Stimulated activated CD8-positive, alpha-beta memory T cell treated with anti-CD3 and anti-CD28 coated beads, Interleukin-12 subunit alpha, Interleukin-12 subunit beta, amount 100 ng/mL, for 1 hour (primary cell): ENCODE measurements at places on chromosomes 6 and 20.

DNA sequence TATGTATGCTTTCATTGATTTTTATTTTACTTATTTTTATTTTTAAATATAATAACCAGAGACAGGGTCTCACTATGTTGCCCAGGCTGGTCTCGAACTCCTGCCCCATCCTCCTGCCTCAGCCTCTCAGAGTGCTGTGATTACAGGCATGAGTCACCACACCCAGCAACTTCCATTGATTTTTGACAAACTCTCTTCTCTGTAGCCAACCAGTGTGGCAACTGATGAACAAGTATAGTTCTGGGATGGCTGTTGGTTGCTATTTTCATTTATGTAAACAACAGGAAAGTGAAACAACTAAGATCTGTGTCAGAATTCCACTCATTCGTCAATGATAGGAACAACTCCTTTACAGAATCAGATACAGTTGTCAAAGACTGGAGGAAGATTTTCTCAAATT lies 356.7 kb upstream of the JARID2 start:
- DNase-seq = no peak

DNA sequence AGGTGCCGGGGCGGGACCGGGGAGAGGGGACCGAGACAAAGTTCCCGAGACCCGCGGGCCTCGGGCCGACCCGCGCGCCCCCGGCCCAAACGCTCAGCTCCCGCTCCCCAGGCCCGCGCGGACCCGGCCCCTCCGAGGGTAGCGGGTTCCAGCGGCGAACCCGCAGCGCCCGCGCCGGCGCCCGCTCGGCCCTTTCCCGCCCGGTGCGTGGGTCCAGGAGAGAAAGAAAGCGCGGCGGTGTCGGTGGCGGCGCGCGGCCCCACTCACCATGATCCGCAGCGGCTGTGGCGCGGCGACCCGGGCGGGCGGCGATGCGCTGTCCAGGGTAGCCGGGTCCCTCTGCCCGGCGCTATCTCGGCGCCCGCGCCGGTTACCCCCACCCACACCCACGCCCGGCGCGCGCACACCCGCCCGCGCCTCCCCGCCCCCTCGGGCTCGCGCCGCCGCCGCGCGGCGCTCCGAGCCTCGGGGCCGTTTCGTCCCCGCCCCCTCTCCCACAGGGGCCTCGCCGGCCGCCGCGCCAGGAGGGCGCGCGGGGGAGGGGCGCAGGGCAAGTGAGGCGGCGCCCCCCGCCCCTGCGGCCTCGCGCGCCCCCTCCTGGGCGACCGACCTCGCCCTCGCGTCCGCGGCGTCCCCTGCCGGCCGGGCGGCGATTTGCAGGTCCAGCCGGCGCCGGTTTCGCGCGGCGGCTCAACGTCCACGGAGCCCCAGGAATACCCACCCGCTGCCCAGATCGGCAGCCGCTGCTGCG lies at the start of gene ELOVL2:
Gene ELOVL2 (minus strand): TSS at position 345 of the 751 bp plus-strand sequence. CDS start 75 bp downstream, at position 270.
- no peak for DNase-seq

- no peak for DNase-seq
Observed at GRCh38 chr20:19850198-19850533, 92.1 kb downstream of the RIN2 start.

GRCh38 chr20:61263084-61263695 lies 11.1 kb downstream of the CDH4 start:
- peak; percentile 26 for DNase-seq

GRCh38 chr6:112407101-112407590 lies 60.0 kb downstream of the RFPL4B start:
- DNase-seq = no peak

DNA sequence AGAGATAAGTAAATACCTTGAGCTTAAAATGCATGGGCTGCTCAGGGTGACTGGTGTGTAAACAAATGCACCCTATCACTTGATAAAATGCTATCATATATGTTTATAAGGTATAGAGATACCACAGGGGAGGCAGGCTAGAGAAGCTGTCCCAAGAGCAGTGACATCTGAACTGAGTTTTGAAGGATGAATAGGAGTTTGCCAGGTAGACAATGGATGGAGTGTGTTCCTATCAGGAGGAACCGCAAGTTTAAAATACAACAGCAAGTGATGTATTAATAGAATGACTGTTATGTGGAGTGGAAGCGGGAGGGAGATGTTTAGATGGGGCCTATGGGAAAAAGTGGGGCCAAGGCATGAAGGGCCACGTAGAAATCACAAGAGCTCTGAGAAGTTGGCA lies 38.7 kb upstream of the CHMP4B start:
- DNase-seq = no peak

- DNase-seq = no peak
Observed at GRCh38 chr6:36753671-36754405, 56.2 kb downstream of the RAB44 start.

- no peak for DNase-seq
Observed at GRCh38 chr6:46972531-46972930, 50.8 kb upstream of the ADGRF5 start.

- DNase-seq = no peak
Observed at GRCh38 chr6:71181565-71181964, 107.0 kb upstream of the OGFRL1 start.

- no peak for DNase-seq
Observed at GRCh38 chr20:51660672-51661608, 107.2 kb downstream of the ATP9A start.

DNA sequence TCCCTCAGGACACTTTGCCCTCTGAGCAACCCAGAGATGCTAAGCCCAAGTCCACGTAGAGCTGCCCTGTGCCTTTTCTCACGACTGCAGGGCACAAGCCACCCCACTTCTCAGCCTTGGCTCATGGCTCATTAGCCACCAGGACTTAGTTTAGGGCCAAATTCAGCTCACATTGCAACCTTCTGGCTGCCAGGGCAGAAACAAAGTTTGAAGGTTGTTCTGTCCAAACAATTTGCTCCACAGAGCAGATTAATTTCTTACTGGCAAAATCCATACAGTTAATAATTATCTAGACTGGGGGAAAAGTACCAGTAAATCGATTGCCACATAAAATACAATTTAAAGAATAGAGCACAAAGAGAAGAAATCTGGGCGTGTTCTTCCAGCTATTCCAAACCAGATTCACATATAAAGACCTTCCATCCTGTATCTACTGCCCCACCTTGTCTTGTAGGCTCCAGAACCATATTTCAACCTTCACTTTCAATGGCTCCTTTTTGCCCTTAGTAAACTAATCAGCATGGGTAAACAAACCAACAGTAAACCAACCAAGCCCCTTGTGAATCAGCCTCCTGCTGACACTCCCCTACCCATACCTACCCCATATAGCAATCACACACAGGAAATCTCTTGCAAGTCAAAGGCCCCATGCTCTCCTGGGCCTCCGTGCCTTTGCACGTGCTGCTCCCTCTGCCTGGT lies 101.9 kb downstream of the QRSL1 start:
- no peak for DNase-seq

GRCh38 chr20:49354673-49355072 lies 76.8 kb upstream of the ZNFX1 start:
- no peak for DNase-seq

- no peak for DNase-seq
Observed at GRCh38 chr6:169955731-169956437, 204.5 kb downstream of the ERMARD start.

DNA sequence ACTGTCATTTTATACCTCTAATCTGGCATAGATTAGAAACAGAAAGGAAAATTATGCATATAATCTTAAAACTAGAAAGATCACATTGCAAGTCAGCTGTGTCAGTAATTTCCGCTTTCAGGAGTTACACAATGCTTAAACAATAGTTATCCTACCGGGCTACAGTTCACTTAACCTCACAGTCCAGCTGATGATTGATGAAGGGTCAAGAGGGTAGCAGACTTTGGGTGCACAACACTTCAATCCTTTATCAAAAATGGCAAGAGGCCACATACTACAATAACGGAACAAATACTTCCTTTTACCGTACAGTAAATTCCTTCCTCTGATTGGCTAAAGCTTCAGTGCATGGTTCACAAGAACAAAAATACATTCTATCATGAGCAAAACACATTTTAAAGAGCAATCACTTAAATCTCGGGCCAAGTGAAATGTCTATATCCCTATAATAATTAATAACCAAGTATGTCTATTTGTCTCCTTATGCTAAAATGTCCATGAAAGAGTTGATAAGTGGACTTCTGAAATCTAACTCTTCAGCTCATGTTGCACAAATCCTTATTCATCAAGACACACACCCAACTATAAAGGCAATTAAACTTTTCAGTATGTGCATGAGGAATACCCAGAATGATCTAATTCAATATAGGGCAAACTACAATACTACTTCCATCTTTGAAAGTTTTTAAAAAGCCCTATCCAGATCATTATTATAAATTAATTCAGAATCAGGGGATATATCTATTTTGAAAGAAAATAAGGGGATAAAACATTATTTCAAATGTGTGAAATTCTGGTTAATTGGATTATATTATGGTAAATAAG lies 76.8 kb downstream of the HIVEP2 start:
- no peak for DNase-seq

DNA sequence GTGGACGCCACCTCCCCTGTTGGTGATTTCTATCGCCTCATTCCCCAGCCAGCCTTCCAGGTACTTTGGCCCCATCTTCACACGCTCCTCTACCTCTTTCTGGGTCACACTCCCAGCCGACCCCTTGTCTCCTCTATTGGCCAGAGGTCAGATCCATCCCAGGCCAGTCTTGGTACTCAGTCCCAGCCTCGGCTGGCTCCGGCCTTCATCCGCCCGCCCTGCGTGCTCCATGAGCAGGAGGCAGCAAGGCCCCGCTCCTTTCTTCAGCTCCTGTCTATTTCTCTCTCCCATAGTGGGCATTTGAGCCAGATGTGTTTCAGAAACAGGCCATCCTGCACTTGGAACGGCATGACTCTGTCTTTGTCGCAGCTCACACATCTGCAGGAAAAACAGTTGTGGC lies 2.6 kb downstream of the SKIC2 start:
- DNase-seq = no peak

DNA sequence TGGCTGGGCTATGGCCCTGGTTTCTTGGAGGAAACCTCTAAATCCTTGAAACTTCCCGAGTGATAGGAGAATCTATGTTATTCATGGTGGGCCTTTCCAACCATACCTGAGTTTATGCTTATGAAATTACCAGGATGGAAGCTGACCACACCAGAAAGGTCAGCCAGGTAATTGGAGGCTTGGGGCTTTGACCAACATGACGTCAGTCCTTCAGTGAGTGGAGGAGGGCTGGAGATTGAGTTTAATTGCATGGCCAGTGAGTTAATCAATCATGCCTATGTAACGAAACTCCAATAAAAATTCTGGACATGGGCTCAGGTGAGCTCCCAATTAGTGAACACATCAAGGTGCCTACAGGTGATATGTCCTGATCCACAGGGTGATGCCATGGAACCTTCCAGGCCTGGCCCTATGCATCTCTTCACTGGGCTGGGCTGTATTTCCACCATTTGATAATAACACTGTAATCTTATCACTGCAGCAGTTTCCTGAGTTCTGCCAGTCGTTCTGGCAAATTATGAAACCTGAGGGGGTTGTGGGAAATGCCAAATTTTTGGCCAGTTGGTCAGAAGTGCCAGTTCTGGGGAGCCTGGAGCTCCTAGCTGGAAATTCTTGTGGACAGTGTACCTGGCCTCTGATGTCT lies 106.5 kb downstream of the CDH26 start:
- no peak for DNase-seq

DNA sequence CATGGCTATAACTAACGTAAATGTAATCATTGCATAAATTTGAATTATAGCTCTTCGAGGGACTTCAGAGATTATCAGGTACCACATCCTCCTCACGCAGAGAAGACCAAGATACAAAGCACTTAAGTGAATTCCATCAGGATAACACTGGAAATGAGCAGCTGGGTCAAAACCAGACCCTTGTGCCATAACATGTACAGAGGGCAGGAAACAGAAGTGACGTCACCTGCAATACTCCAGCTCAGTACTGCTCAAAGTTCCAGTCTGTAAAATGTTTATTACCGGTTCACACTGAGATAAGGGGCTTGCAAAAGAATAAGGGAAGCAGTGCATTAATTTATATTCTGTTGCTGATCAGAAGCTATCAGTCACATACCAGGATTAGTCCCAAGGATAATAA lies 45.8 kb downstream of the RGS17 start:
- no peak for DNase-seq

DNA sequence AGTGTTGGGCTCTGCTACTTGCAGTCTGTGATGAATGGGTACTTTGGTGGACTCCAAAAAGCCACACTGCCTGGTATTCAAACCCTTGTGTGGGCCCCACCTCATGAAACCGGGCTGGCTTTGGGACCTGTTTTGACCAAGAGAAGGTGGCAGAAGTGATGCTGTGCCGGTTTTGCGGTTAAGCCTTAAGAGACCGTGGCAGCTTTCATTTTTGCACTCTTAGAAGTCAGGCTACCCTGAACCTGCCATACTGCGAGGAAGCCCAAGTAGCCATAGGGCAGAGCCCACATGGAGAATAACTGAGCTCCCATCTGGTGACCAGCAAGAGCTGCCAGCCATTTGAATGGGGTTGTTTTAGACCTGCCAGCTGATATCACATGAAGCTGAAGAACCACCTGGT lies 10.2 kb downstream of the SULF2 start:
- DNase-seq = no peak

GRCh38 chr20:51529081-51529681 lies 13.3 kb downstream of the NFATC2 start:
- DNase-seq = no peak

DNA sequence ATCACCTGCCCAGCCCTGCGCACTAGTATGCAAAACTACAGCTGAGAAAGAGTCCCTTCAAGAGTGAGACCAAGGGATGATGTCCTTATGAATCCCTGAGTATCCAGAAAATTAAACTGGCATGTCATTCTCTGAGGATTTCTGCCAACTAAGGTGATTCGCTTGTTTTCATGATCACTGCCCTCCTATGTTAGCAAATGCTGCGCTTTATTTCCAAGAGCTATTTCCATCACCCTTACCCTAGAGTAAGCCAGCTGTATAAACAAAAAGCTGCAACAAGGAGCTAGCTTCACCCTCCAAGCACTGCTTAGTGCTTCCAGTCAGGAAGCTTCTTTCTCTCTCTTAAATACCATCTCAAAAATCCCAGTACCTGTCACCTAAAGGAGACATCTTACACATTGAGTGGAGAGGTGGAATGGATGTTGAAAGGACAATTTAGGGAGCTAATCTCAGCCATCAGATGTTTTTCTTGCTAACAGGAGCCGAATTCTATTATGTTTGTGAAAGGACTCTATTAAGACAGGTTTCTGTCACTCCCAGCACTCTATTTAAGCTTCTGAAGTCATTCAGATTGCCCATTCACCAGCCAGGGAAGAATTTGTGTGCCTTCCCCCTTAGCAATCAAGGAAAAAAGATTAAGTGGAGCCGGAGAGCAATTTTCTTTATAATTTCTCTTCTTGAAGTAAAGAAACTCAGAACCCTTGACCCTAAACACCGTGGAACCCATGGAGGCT lies 322.2 kb downstream of the NRN1 start:
- no peak for DNase-seq

DNA sequence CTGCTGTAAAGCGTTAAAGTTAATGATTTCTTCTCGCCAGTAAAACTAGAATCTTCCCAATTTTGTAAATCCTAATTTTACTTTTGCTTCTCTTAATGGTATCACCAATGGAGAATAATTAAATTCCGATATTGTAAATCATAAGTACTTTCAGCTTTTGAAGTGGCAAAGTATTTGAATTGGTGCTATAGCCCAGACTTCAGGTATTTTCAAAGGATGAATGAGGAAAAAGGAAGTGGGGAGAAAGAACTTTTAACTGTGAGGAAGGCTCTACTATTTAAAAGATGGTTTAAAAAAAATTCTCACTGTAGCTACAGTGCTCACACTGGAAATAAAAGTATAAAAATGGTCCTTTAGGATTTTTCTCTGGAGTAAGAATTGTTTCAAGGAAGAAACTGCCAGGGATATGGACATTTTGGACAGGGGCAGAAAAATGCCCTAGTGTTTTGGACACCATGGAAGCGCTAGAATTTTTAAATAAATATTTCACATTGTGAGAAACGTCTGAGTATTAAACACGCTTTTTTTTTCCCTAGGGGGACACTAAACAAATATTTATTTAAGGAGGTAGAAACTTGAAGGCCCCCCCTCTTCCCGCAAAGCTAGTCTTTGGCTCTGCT lies 1.3 kb upstream of the TAB2 start:
- no peak for DNase-seq
